ENCODE measurements at places on chromosomes 6 and 20. TPM values are rescaled to one million over a fixed set of nuclear protein-coding genes. Genes with fewer than 3 reads are reported as not detected.

DNA sequence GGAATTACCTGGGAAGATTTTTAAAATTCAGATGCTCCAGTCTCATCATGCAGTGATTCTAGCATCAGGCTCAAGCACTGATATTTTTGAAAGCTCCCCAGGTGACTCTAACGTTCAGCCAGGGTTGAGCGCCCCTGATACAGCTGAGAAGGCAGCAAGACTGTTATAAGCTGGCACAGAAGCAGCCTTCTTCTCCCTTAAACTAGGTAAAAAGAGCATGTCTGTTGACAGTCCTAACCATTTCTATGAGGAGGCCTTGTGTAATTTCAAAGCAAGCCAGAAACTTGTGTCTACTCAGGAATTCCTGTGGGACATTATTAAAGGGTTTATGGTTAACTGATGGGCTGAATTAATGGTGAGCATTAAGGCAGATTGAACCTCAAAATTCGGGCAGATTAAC, 141.9 kb downstream of the PDE7B start:
- DNase-seq: no peak

Gene USP49
- total RNA-seq: 2.0 TPM

- no peak for DNase-seq
Observed at GRCh38 chr6:136666041-136666440, 115.8 kb upstream of the MAP7 start.

DNA sequence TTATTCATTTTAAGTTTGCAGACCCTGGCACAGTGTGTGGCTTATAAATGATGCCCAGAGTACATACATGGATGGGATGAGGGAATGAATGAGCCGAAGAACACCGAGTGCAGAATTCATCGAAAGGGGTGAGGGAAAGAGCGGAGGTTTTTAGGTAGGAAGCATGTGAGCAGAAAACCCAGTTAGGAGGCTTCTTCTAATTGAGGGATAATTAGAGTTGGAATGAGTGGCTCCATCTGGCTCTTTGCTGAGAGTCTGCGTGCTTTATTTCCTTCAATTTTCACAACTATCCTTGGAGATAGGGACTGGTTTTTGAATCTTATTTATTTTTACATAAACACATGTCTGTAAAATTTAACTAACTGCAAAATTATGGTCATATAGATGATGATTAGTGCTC, 150.7 kb downstream of the DOK5 start:
- no peak for DNase-seq

- no peak for DNase-seq
Observed at GRCh38 chr20:46831633-46832011, 63.0 kb upstream of the EYA2 start.

DNA sequence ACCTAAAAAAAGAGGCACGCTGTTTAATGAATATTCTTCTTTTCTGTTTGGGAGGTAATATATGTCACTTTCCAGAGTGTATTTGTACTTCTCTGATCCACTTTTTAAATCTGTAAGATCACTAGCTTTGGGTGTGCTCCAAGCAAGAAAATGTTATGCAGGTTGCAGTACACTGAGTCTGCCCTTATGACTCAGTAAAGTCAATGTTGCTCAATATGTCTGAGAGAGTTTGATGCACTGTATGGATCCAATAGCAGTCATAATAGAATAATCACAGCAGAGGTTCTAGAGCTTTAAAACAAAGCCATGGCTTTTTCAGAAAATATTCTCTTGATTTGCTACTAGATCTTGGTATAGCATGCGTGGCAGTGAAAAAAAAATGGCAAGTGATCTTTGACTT, 525.3 kb upstream of the HTR1E start:
- DNase-seq: no peak

DNA sequence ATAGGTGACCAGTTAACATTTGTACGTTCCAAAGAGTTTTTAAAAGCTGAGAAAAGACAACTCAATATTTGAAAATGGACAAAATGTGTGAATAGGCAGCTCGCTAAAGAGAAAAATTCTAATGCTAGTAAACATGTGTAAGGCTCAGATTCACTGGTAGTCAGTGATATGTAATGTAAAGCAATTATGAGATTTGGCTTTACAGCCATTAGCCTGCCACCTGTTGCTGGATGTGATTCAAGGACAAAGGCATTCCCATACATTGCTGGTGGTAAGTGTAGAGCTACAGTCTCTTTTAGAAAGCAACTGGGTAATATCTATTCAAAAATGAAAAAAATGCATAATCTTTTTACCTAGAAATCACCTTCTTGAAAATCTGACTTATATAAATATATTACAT, 114.3 kb downstream of the COL19A1 start:
- DNase-seq: no peak

Gene FAM209B
- total RNA-seq: not detected

Gene GABRR2
- 1.2 TPM for total RNA-seq

DNA sequence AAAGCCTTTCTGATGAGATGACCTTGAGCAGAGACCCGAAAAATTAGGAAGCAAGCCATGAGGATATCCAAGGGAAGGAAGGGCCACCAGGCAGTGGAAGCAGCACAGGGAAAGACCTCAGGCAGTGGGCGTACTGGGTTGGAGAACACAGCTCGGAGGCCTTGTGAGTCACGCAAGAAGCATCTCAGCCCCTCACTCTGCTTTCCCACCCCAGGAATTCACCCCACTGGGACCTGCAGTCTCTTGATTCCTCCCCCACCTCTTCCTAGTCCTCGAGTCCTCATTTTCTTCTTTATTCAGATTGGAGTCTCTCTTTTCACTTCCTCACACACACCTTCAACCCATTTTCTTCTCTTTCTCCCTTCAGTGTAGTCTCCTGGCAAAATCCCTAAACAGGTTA, 27.0 kb downstream of the RPRD1B start:
- DNase-seq: no peak

DNA sequence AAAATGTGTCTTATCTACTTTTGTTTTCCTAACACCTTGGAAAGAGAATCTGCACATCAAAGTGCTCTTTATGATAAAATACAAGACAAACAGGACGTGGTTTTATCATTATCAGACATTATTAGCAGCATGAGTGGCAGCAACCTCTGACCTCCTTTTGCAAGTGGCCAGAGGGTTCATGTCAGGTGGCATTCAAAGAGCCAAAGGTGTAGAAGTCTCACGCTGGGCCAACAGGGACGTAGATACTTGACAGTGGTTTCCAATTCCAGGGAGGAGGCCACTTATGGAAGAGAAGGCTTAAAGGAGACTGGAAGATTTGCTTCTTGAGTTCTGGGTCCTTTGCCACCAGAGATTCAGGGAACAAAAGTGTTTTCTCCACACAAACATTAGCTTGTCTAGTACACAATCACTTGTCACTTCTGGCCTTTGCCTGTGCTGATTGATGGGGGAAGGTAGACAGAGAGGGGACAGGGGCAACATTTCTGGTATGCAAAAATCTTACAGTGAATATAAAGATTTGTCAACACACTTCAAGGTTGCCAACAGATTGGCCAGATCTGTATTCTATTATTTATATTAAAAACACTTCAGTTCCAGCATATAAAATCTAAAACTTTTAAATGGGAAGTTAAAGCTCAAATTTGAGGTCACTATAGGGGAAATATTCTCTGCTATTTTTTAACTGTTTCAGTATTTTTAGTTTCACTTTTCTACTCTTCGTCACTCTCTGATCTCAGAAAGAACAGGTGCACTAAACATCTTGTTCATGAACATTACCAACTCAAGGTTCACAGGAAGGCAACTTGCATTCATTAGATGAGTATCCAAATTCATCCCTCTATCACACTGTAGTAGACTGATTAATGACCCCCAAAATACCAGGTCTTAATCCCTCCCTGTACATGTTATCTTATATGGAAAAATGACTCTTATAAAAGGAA, 52.1 kb upstream of the FBXO30 start:
- no peak for DNase-seq

Gene SLC25A27
- total RNA-seq: 13.6 TPM

GRCh38 chr6:25132934-25133333, 146.2 kb upstream of the CARMIL1 start:
- no peak for DNase-seq

Gene SPEF1
- total RNA-seq: not detected

Gene RAB32
- total RNA-seq: 5.2 TPM

DNA sequence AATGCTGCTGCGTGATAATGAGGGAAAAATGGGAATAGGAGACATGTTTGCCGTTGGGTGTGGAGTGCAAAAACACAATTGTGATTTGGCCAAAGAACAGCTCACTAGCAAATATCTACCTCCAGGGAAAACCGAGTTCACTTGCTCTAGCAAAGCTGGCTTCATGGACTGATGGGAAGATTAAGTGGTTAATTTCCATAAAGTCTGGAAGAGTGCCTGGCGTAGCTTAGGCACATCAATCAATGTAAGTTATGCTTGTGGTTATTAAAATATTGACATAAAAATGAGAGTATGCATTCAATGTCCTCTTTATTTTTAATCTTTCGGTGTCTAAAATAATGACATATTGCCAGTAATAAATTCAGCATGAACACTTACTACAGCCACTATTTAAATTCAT, 267.5 kb downstream of the SMOC2 start:
- DNase-seq: no peak

DNA sequence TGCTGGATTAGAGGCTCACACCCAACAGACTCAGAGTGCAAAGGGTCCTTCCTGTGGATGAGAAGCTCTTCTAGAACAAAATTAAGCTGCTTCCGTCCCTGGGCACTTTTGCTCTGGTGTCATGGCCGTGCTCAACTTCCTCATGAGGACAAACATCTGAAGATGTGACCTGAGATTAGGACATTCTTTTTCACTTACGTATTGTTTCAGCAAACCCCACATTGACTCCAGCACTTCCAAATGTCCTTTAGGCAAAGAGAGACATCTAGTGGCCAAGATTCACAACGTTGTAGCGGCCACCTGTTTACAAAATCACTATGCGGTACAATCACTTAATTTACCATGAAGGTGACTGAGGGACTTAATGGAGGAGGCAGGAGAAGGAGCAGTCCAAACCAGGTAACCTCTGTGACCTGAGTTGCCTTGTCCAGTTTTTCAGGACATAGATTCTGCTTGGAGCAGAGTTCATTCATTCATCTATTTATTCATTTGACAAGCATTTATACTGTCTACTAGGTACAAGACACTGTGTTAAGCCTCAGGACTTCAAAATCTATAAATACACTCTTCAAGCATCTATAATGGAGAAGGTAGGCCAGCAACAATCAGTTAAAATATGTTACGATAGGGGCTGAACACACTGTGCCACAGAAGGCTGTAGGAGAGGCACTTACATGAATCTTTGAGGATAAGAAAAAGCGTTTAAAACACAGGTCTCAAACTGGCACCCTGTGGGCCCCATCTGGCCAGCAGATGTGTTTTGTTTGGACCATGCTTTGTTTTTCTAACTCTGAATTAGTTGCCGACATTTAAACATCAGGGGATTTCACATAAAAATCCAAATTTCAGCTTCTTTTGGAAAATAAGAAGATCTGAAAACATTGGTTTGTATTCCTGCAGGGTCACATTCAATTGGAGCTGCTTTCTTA, 5.6 kb upstream of the ADGRF1 start:
- DNase-seq: no peak

- DNase-seq: no peak
Observed at GRCh38 chr20:34112600-34113101, 608 bp upstream of the EIF2S2 start.

Gene FAXC
- total RNA-seq: 0.36 TPM

GRCh38 chr6:138640028-138640427, 133.5 kb upstream of the CCDC28A start:
- DNase-seq: no peak

GRCh38 chr6:31118178-31118577, 2.1 kb downstream of the CDSN start:
- DNase-seq: no peak

GRCh38 chr20:1171461-1172093, 13.2 kb downstream of the TMEM74B start:
- DNase-seq: no peak

Gene APCDD1L
- 1.1 TPM for total RNA-seq

Gene CST4
- not detected for total RNA-seq

- DNase-seq: no peak
Observed at GRCh38 chr6:37673436-37673835, 24.2 kb downstream of the MDGA1 start.

Measured in heart right ventricle (tissue), 16 donors.